Stimulated activated CD4-positive, alpha-beta T cell treated with anti-CD3 and anti-CD28 coated beads, Interleukin-2, amount 100 ng/mL, for 4 hours (primary cell): ENCODE measurements at places on chromosomes 2 and 18.

DNA sequence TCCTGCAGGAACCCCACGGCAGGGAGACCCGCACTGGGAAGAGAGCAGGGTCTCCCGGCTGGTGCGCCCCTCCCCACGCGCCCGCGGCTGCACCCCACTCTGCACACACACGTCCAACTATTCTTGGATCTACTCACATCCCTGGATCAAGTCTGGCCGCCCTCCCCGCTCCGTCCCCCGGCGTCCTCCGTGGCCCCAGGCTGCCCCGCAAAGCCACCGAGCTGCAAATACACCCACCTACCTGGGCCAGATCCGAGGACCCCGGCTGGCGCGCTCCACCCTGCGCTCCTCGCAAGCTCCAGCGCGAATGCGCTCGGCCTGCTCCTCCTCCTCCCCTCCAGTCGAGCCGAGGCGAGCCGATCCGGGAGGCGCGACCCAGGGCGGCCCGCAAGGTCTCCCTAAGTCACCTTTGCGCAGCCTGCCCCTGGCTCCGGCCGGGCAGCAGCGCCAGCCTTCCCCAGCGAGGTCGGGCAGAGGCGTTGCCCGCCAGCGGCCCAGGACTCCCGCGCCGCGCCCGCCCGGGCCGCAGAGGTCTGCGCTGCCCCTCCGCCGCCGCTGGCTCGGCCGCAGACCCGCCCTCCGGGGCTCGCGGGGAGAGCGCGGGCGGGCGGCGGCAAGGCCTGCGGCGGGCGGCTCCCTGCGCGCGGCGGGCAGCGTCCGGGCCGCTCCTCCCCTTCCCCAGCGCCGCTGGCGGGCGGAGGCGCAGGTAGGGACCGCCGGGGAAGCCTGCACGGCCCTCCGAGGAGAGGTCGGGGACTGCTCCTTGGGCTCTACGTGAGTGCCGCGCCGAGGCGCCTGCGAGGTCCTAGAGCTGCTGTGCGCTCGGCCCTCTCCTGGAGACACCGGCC, 126.0 kb downstream of the OSBPL1A start:
- DNase-seq, result no peak

- DNase-seq, result no peak
Measured at GRCh38 chr2:164688896-164689419, 67.7 kb upstream of the GRB14 start.

DNA sequence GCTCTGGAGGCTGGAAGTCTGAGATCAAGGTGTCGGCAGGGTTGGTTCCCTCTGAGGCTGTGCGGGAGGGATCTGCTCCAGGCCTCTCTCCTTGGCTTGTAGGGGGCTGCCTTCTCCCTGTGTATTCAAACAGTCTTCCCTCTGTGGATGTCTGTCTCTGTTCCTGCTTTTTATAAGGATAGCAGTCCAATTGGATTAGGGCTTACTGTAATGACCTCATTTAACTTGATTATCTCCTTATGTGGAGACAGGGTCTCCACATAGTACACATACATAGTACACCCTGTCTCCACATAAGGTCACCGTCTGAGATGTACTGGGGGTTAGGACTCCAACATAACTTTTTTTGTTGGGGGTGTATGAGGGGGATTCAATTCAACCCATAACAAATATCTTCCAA, 30.5 kb downstream of the TCF7L1 start:
- no peak for DNase-seq

DNA sequence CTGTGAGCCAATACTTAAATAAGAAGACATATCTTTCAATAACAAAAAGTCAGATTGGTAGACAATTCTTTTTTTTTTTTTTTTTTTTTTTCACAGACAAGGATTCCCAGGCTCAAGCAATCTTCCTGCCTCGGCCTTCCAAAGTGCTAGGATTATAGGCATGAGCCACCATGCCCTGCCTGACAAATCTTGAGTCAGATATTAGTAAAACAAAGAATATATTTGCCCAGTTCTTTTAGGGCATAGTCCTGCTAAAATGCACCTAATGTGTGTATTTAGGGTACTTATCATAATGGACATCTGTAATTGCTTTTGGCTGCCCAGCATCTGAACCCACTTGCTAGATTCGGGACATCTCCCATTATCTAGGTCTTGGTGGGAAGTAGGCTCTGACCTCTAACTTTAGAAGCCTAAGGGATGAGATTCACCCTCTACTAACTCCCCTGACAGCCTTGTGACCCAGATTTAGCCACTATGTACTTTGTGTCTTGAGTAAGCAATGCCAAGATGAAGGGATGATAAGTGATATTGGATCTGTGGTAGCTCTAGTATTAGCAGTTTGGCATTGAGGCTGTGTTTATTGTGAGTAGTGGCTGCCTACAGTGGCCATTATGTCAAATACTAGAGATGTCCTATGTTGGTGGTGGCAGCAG, 18.5 kb upstream of the PSME4 start:
- no peak for DNase-seq

DNA sequence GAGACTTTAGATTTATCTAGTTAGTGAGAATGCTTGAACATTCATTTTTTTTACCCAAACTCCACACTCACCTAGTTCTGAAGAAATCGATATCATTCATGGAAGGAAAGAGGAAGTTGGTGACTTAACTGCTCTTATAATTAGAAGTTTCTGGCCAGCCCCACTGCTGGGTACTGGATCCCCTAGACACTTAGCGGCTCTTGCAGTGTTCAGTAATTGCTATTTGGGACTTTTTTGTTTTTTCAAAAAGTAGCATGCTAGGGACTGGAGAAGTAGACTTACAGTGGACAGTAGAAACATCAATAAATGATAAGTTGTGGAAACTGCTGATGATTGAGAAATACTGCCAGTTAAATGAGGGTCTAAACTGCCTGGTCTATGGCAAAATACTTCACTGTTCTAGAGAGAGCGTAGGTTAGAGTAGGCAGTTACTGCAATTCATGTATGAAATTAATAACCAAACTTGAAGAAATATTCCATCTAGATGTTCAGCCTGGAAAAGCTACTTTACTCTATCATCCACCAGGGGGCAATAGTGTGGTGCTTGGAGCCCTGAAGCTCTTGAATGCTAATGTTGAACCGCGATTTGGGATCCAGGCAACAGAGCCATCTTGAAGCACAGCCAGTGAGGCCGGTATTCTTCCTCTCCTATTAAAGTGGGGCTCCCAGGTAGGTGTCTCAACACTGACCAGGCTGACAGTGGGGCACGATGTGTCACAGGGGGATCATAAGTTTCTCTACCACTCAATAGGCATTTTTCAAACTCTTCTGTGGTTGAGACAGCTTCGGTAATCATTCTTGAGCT, 146.1 kb upstream of the SESTD1 start:
- no peak for DNase-seq

DNA sequence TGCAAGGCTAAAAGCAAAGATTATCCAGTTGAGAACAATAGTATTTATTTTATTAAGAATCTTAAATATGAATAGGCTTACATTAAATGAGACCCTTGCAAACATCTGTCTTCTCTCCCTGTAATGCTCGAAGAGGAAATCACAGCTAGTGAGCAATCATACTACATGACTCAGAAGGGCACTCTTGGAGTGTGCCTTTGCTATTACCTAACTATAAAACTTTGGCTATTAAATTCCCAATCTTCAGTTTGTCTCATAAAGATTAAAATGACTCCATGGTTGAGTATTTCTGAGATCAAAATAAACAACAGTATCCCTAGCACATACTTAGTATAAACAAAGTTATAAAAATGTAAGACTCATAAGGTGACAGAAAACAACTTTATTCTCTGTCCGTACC, 296.9 kb downstream of the KCNJ3 start:
- DNase-seq, result no peak

- DNase-seq, result no peak
Measured at GRCh38 chr18:42442656-42443055, 487.6 kb downstream of the PIK3C3 start.

DNA sequence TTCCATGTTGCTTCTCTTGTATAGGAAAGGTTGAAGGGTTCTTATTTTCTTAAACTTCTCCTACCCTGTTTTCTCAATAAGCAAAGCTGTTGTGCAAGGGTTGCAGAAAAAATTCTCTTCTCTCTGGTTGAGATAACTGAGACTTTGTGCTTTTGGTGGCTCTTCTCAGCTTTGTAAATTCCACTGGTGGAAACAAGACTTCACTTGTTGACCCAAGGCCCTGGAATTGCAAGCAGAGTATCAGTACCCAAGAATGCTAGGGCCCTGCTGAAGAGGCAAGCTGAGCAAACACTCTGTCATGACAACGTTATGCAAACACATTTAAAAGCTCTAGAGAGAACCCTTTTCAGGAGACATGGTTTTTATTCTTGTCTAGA, 294.7 kb upstream of the EPAS1 start:
- DNase-seq, result no peak
